ENCODE measurements at places on chromosomes 13 and 19.
A peak's percentile ranks its signal among the peaks of the same experiment; 100 is the strongest.

DNA sequence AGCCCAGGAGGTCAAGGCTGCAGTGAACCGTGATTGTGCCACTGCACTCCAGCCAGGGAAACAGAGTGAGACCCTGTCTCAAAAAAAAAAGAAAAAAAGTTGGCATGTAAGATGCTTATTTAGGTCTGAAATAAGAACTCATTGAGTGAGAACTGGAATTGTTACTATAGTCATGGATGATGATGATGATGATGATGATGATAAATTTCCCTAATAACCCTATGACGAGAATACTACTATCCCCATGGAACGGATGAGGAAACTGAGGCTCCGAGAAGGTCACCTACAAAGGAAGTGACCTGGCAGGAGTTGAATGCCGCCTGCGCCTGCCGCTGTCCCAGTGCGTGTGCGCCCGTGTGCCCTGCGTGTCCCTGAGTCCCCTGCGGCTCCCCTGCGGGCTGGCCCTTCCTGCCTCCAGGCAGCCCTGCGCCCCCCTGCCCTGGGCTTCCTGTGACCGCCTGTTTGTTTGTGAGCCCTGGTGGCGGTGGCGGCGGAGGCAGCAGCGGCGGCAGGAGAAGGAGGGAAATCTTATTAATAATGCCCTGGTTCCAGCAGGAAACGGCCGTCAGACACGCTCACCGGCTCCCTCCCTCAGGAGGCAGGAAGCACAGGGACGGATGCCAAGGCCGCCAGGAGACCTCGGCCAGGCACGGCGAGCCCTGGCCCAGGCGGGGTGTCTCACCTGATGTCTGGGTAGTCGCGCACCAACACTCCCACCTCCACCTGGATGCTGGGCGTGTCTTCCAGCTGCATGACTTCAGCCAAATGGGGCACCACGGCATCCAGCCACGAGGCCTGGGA, 29.6 kb downstream of the EXOC3L2 start:
- DNase-seq = no peak

GRCh38 chr19:21519488-21519887, 14.1 kb downstream of the ZNF429 start:
- DNase-seq = no peak

- no peak for DNase-seq
Observed at GRCh38 chr13:79614250-79614918, 133.4 kb downstream of the NDFIP2 start.

GRCh38 chr13:110583178-110583865, 21.8 kb upstream of the RAB20 start:
- no peak for DNase-seq

- no peak for DNase-seq
Observed at GRCh38 chr13:25241007-25241406, 46.3 kb downstream of the MTMR6 start.

DNA sequence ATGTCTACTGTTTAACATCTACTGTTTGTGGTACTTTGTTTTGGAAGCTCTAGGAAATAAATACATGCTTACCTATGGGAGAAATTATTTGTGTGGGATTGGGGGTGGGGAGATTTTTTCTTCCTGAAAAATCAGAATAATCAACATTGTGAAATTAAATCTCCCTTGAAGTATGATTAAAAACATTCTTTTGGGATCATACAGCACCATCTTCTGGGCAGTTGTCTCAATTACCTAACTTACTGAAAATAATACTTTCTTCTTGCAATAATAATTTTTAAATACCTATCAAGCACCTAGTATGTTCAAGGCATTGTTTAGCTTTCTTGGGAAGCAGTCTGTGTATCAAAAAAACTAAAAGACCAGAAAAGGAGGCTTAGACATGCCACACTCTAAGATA, 576.5 kb upstream of the ARGLU1 start:
- no peak for DNase-seq

DNA sequence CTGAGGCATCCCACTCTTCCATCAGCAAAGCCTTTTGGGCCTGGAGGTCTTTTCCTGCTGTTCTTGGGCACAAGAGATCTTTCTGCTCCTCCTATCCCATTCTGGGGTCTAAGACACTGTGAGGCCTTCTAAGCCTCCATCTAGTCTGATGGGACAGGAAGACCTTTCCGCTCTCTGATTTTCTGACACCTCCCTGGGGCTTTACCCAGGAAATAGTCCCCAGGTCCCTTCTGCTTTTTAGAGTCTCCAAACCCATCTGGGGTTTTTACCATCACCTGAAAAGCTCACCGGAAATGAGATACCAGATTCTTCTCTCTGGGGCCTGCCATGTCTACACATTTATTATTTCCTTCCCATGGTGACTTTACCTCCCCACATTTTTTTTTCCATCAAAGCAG, 21.1 kb downstream of the CLEC17A start:
- no peak for DNase-seq

DNA sequence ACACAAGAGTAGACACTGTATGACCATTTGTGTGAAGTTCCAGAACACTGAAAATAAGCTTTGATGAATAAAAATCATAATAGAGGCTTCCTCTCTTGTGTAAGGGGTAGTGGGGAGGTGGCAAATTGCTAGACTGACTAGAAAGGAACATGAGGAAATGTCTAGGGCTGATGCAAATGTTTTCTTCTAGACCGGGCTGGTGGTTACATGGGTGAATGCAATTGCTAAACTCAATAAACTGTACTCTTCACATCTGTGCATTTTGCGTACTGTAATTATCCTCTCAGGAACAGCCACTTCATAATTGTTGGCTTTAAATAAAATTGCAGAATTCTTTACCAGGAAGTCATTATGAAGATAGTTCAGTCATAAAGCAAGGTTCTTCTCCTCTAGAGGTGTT, 5.2 kb upstream of the KBTBD7 start:
- no peak for DNase-seq

DNA sequence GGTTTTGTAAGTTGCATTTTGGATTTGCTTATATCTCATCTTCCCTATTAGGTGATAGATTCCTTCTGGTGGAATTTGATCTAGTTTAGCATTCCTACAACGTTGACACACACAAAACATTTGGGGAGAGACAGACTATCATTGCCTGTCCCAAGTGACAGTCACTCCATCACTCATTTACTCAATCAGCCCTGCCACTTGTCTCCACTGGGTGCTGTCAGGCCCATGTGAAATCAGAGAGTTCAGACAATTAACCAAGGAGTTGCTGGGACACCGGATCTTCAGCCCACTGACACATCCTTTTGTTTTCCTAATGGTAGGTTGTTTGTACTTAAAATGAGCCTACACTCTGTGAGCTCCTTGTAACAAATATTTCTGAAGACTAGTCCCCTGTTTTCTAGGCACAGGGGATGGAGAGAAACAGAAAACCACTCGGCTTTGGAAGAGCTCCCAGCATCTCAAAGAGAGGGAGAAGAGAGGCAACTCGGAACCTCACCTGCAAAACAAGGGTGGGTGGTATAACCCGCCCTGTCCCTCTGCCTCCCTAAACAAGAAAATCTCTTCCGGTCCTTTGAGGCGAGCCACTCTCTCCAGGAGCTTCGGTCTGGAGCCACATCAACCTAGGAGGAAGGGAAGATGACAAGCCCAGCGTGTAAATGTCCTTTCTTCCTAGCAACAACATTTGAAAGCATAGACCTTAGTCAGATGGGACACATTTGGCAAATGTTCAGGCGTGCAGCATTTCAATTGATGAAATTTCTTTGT, 440.9 kb upstream of the KLF12 start:
- DNase-seq = no peak

GRCh38 chr13:111283991-111284390, 36.5 kb upstream of the TEX29 start:
- DNase-seq = no peak

DNA sequence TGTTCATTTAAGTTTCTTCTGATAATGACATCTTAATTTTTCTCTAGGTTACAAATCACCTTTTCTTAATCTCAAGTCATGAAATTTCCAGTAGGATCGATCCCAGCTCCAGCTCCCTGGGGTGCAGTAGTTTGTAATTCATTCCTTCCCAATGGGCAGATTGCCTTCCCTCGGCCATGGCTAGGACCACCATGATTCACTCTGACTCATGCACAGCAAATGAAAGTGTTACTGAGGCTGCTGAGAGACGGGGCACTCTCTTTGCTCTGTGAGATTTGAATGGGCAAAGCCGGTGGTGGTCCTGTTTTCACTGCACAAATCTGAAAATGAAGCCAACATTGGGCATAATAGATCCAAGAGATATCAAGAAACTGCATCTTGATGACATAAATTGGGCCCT, 202.8 kb upstream of the IRS2 start:
- DNase-seq = no peak

- no peak for DNase-seq
Observed at GRCh38 chr19:4414144-4414799, 11.8 kb downstream of the CHAF1A start.

DNA sequence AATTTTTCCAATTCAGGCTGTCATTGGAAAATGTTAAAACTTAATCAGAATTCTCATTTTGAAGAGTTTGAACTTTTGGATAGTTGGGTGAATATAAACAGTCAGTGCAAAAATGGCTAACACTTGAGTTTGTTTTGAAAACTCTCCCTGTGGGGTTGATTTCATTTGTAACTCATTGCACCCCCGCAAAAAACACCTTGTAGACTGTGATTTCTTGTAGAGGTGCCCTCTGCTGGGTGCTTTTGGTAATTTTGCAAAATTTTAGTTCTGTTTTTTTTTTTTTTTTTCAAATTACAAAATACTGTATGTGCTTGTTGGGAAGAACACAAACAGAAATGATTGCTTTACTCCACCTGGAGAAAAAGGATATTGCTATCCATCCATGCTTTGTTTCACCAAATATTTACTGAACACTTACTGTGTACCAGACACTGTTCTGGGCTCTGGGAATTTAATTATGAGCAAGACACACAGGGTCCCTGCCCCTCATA, 28.2 kb upstream of the GPI start:
- no peak for DNase-seq

DNA sequence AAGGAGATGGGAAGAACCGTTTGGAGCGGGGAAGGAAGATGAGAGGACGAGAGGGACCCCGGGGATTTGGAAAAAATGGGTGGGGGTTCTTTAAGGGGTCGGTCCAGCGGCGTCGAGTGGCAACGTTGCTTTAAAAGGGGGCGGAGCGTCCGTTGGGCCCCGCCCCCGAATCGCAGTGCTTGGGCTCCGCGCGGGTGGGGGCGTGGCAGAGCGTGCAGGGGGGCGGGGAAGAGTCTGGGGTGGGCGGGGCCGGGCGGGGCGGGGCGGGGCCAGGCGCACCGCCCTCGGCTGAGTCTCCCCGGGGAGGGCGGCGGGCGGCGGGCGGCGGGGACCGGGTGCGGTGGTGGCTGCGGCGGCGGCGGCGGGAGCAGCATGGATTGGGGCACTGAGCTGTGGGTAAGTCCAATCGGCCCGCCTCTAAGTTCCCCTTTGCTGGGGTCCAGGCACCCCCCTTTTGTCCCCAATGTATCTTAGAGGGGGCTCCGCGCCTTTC, at the start of gene TRIP10:
Gene TRIP10, plus strand, starts transcription at position 291 of the 493 bp plus-strand sequence. Its CDS starts 82 bp downstream, at position 373.
- DNase-seq = peak; percentile 71

DNA sequence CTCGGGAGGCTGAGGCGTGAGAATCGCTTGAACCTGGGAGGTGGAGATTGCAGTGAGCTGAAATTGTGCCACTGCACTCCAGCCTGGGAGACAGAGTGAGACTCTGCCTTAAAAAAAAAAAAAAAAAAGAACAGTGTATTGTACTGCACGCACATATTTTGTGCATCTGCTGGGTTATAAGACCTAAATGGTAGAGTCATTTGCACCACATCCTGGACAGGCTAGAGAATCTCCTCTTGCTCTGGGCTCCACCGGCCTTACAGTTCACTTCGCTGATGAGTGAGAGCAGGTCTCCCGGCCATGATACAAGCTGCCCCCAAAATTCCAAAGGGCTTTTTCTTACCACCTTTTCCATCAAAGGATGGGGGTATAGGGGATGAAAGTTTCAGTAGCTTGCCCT, 7.2 kb upstream of the SAE1 start:
- no peak for DNase-seq

- no peak for DNase-seq
Observed at GRCh38 chr19:5253406-5254110, 87.1 kb downstream of the PTPRS start.

GRCh38 chr13:102405499-102406100, 3.8 kb upstream of the FGF14 start:
- no peak for DNase-seq

GRCh38 chr13:48121733-48122132, 26.8 kb upstream of the MED4 start:
- DNase-seq = no peak

- no peak for DNase-seq
Observed at GRCh38 chr13:73556902-73557301, 498.1 kb downstream of the KLF5 start.

- no peak for DNase-seq
Observed at GRCh38 chr19:30802424-30803013, 430.3 kb downstream of the ZNF536 start.

- DNase-seq = no peak
Observed at GRCh38 chr13:24407844-24408243, 98.5 kb downstream of the C1QTNF9 start.

DNA sequence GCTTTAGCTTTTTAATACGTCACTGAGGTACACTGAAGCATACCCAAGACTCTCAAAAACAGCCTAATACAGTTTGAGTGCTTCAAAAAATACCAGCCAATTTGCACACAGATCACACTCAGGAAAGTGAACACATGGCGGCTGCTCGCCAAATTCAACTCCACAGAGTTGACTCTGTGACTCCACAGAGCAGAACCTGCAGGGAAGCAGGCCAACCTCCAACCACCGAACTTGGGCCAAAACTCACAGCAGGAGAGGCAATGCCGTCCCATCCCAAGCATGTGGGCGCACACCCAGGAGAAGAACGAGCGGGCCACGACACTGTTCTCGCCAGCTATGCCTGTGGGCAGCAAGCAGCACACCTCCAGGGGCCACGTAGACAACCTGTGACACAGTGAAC, 21.1 kb downstream of the ELL start:
- DNase-seq = no peak

- DNase-seq = no peak
Observed at GRCh38 chr13:105971738-105972137, 563.7 kb downstream of the EFNB2 start.

DNA sequence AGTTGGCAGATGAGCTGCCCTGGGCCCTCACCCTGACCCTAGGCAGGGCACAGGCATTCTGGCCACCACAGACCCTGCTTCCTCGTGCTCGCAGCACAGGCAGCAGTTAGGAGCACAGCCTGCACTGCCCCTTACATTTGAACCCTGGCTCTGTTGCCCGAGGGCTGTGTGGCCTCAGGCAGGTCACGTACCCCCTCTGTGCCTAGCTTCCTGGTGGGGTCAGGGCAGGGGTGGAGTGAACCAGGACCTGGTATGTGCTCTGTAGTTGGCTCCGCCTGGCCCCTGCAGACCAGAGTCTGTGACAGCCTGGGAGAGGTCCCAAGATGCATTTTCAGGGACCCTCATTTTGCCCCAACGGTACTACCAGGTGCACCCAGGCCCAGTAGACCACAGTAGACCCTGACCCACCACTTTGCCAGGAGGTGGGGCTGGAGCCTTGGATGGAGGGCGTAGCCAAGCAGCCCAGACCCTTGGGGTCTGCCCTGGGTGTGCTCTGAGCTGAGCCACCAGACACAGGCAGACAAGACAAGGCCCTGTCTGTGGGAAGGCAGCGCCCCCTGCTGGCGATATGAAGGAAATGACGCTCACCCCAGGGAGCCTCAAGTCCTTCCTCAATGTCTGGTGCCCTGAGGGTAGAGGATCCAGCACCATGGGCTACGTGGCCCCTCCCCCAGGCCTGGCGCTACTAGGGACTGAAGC, 9.1 kb downstream of the LYL1 start:
- peak; percentile 56 for DNase-seq

- DNase-seq = no peak
Observed at GRCh38 chr13:58238972-58239773, 607.6 kb downstream of the PCDH17 start.

Data from stimulated activated CD4-positive, alpha-beta T cell treated with anti-CD3 and anti-CD28 coated beads, Interleukin-12 subunit alpha, Interleukin-12 subunit beta, amount 100 ng/mL, for 24 hours (primary cell).